ENCODE measurements at places on chromosomes 16 and 17.

- no peaks in the 10 kb centered on the region for H3K36me3 ChIP-seq
- no peaks in the 10 kb centered on the region for H3K4me1 ChIP-seq
- DNase-seq, result no peak
- no peaks in the 10 kb centered on the region for H3K27me3 ChIP-seq
- H3K4me3 ChIP-seq, result no peak overlapping the region
Observed at GRCh38 chr16:88306411-88306810, 76.3 kb upstream of the ZNF469 start.

GRCh38 chr16:24174957-24175356 lies 81.2 kb upstream of the CACNG3 start:
- H3K36me3 ChIP-seq, result no peaks in the 10 kb centered on the region
- DNase-seq, result no peak
- H3K27me3 ChIP-seq, result peaks cover 3% of the 10 kb centered on the region
- H3K4me1 ChIP-seq, result no peaks in the 10 kb centered on the region
- no peak overlapping the region for H3K27ac ChIP-seq

GRCh38 chr17:5635949-5636348 lies 51.6 kb upstream of the NLRP1 start:
- no peak for DNase-seq
- H3K27ac ChIP-seq, result no peak overlapping the region
- H3K36me3 ChIP-seq, result no peaks in the 10 kb centered on the region
- H3K4me1 ChIP-seq, result no peaks in the 10 kb centered on the region
- H3K27me3 ChIP-seq, result peaks cover 2% of the 10 kb centered on the region

DNA sequence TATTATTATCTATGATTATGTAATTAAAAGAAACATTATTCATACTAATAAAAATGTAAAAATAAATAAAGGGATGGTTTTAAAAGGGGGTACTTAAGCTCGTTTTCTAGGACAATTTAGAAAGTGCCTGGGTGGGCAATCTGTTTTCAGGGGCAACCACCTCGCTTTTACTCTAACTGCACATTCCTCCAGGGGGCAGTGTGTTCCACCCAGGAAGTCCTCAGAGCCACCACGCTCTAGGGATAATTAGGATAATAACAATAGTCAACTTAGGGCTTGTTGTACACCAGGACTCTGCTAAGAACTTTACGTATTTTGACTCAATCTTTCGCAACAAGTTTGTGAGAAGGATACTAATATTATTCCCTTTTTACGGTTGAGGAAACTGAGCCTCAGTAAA lies 396.7 kb upstream of the MAF start:
- H3K27ac ChIP-seq, result no peak overlapping the region
- no peak for DNase-seq
- no peak overlapping the region for H3K4me3 ChIP-seq
- no peaks in the 10 kb centered on the region for H3K4me1 ChIP-seq
- no peaks in the 10 kb centered on the region for H3K27me3 ChIP-seq

GRCh38 chr17:72236980-72237633 lies 116.3 kb downstream of the SOX9 start:
- no peak for DNase-seq
- no peaks in the 10 kb centered on the region for H3K4me1 ChIP-seq
- no peak overlapping the region for H3K27ac ChIP-seq
- H3K36me3 ChIP-seq, result no peaks in the 10 kb centered on the region

Data from liver (tissue), 10 donors.